ENCODE measurements at places on chromosomes 6 and 20. TPM values are rescaled to one million over a fixed set of nuclear protein-coding genes. Genes with fewer than 3 reads are reported as not detected.

PKHD1 gene
- not detected for total RNA-seq

LAMA5 gene
- total RNA-seq: 113 TPM

GNRH2 gene
- total RNA-seq: not detected

DXO gene
- total RNA-seq: 20.9 TPM

RSPH4A gene
- total RNA-seq: 0.31 TPM

HLA-DQA1 gene
- total RNA-seq: 7.7 TPM

FAM217A gene
- total RNA-seq: not detected

SYNDIG1 gene
- total RNA-seq: 28.4 TPM

TJAP1 gene
- total RNA-seq: 17.4 TPM

PKIB gene
- not detected for total RNA-seq

REM1 gene
- total RNA-seq: 3.2 TPM

C4B gene
- total RNA-seq: 235 TPM

ARMH2 gene
- total RNA-seq: not detected

SLC16A10 gene
- 9.5 TPM for total RNA-seq

HRH3 gene
- total RNA-seq: not detected

TFEB gene
- total RNA-seq: 33.3 TPM

ID4 gene
- total RNA-seq: 44.0 TPM

ALDH8A1 gene
- total RNA-seq: 0.41 TPM

LRP11 gene
- 25.7 TPM for total RNA-seq

ADGRG6 gene
- total RNA-seq: 13.4 TPM

RAB32 gene
- 12.5 TPM for total RNA-seq

PDYN gene
- total RNA-seq: not detected

MUC22 gene
- total RNA-seq: 0.06 TPM

CD93 gene
- total RNA-seq: 46.3 TPM

ADGRB3 gene
- 1.7 TPM for total RNA-seq

TNXB gene
- total RNA-seq: 158 TPM

TNFRSF21 gene
- 12.1 TPM for total RNA-seq

RUNX2 gene
- total RNA-seq: 0.68 TPM

TCP11 gene
- total RNA-seq: not detected

FOXC1 gene
- total RNA-seq: 25.9 TPM

VWA7 gene
- 4.8 TPM for total RNA-seq

ELOVL2 gene
- 1.2 TPM for total RNA-seq

PRRC2A gene
- total RNA-seq: 108 TPM

HLA-DPA1 gene
- 50.5 TPM for total RNA-seq

TRIM10 gene
- not detected for total RNA-seq

GMPR gene
- 65.2 TPM for total RNA-seq

PRDM13 gene
- total RNA-seq: not detected

SIRPB1 gene
- 1.7 TPM for total RNA-seq

DNAH8 gene
- total RNA-seq: not detected

UNC5CL gene
- total RNA-seq: 0.86 TPM

RAMACL gene
- total RNA-seq: 0.71 TPM

ULBP1 gene
- total RNA-seq: 0.08 TPM

LY86 gene
- 1.9 TPM for total RNA-seq

CNBD2 gene
- 3.2 TPM for total RNA-seq

JPH2 gene
- total RNA-seq: 93.5 TPM

PIGU gene
- total RNA-seq: 14.8 TPM

CRIP3 gene
- 0.85 TPM for total RNA-seq

DSP gene
- total RNA-seq: 179 TPM

SLC22A16 gene
- total RNA-seq: not detected

SLC35B2 gene
- 29.9 TPM for total RNA-seq

COL9A1 gene
- 0.37 TPM for total RNA-seq

WASF1 gene
- total RNA-seq: 3.0 TPM

EPB41L1 gene
- 32.1 TPM for total RNA-seq

SLC44A4 gene
- total RNA-seq: not detected

RSPO3 gene
- 1.9 TPM for total RNA-seq

PCSK2 gene
- 1.5 TPM for total RNA-seq

CLVS2 gene
- not detected for total RNA-seq

PAK5 gene
- not detected for total RNA-seq

Data from left cardiac atrium (tissue), 4 donors.